Right cardiac atrium (tissue), 5 donors: ENCODE measurements at places on chromosomes 16 and 17.
A peak's percentile ranks its signal among the peaks of the same experiment; 100 is the strongest.

GRCh38 chr16:12188061-12188934 is 211.8 kb downstream of the SNX29 start:
- no peak for DNase-seq

DNA sequence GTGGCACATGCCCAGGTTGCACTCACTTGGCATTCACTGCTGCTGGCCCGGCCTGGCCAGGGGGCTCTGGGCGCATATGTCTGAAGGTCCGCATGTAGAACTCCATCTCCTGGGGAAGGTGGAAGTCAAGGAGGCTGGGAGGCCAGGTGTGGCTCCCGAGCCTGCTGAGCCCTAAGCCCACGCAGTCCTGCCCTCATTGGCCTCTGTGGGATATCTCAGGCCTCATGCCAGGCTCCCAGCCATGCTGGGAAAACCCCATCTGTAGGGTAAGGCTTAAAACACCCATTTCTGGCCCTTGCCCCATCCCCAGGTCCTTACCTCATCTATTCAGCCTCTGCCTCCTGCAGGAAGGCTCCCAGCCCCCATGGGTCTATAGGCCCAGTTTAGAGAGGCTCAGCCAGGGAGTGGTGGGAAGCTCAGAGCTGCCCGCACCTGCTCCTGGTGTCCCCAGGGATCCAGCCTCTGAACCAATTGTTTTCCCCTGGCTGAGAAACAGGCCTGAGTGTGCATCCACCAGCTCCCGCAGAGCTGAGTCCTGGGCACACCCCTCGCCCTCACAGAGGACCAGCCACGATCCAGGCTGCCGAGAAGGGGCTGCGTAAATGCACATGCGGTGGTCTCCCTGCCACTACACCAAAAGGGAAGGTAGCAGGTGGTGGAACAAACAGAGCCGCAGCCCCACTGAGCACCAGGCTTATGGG is 2.3 kb upstream of the TPPP3 start:
- peak; percentile 64 for DNase-seq

DNA sequence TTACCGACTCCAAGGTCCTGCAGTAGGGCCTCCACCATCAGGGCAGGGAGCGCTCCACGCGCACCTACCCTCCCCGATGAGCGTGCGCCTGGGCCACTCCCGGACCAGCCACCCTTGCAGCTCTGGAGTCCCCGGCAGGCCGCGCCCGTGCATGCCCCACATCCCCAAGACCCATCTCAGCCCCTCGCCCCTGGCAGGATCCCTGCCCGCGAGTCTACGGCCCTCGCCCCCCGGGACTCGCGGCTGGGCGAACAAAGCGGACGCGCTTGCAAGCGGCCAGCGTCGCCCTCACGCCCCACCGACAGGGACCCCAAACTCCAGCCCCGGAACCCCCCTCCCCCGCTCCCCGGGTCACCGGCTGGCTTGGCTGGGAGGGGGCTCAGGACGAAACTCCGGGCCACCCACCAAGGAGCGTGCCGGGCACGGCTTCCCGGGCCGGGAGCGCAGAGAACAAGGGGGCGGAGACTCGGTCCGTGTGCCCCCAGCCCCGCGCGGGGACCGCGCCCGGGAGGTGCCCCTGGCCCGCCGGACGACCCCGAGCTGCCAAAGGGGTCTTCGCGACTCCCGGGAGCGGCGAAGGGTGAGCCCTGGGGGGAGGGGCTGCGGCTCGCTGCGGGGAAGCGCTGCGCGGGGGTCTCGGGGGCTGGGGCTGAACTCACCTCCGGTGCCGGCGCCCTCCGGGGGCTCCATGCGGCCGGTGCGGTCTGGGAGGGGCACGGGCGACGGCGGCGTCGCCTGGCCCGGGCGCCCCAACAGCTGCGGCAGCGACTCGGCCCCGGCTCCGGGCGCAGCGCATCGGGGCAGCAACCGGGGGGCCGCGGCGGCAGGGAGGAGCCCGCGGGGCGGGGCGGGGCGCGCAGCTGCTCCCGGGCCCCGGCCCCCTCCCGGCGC is at the start of gene DBNDD1:
Gene DBNDD1 (minus strand): TSS at position 805 of the 891 bp plus-strand sequence. CDS start 115 bp downstream, at position 690.
- no peak for DNase-seq

GRCh38 chr16:92431-93339 is 14.7 kb downstream of the MPG start:
- DNase-seq = peak; percentile 44

- no peak for DNase-seq
Observed at GRCh38 chr16:29763326-29763725, 14.7 kb upstream of the ZG16 start.

DNA sequence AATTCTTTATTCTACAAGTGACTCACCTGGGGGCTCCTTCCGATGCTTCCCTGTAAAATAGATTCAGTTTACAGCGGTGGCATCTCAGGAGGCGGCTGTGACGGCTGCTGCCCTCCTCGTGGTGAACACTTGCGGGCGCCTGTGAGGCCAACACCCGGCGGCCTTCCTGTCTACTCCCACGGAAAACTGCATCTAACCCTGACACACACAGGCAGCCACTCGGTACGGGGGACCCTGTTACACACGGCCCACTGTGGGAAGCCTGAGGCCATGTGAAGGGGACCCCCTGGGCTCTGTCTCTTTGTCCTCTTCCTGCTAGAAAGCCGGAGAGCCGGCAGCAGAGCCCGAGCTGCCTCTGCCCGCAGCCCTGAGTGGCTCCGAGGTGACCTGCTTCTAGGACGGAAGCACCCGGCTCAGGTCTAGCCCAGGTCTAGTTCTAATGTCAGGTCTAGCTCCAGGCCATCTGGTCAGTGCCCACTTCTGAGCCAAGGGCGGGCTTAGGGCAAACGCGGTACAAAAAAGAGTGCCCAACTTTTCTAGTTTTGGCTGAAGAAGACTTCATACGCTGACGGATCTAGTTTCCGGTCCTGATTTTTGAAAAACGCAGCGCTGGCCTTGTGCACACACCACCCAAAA is 159.4 kb downstream of the ENGASE start:
- no peak for DNase-seq

- DNase-seq = no peak
Observed at GRCh38 chr16:19874851-19875546, 9.6 kb downstream of the GPRC5B start.

DNA sequence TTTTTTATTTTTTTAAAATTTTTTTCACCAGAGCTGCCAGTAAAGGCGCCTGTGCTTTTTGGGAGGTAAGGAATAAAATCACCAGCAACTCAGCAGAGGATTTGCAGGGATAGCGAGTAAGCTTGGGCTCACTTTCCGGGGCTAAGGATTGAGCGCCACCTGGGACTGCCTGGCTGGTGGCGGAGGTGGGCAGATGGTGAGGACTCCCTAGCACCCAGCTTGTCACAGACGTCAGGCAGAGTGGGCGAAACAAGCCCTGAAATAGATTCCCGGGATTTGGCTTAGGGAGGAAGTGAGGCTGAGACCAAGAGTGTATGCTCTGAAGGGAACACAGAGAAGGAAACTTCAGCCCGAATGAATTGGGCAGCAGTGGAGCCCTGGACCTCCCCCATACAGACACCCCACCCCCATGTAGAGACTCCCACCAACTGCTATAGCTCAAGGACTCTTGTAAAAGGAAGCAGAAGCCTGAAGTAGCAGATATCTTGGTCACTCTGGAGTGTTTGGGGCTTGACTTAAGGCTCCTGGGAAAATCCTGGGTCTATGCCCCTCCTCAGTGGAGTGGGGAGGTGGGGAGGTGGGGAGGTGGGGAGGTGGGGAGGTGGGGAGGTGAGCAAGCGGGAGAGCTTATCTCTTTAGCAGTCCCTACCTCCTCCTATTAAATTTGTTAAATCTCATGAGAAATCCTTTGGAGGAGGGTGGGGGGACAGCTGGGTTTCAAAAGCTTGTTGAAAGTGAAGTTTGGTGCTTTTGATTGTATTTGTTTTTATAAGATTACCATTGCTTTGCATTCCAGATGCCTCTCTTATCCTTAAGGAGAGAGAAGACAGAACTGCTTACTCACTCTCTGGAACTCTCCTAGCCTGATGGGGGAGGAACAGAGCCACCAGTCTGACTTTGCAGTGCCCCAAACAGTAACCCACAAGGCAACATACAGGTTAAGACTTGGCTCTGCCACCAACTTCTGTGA is 8.2 kb downstream of the ARL4D start:
- DNase-seq = no peak

GRCh38 chr17:49667854-49668253 is 10.0 kb downstream of the SPOP start:
- DNase-seq = no peak

- no peak for DNase-seq
Observed at GRCh38 chr16:3256866-3257465, 533 bp upstream of the MEFV start.

- no peak for DNase-seq
Observed at GRCh38 chr16:73432850-73433730, 385.2 kb upstream of the ZFHX3 start.

DNA sequence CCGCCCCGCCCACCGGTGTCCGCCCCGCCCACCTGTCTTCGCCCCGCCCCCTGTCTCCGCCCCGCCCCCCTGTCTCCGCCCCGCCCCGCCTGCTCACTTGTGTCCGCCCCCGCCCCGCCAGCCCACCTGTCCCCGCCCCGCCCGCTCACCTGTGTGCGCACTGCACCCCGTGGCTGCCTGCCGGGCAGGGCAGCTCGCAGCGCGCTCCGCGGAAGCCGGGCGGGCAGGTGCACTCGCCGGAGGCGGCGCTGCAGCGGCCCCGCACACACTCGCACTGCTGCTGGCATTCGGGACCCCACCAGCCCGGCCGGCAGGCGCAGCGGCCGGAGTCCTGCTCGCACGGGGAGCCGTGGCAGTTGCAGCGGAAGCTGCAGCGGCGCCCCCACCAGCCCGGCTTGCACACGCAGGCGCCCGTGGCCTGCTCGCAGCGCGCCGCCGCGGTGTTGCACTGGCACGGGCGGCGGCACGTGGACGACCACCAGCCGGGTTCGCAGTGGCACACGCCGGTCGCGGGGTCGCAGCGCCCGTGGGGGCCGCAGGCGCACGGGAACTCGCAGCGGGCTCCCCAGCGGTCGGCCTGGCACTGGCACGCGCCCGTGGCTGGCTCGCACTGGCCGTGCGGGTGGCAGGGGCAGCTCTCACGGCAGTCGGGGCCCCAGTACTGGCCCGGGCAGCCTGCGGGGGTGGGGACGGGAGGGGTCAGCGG is 2.1 kb downstream of the SCARF1 start:
- DNase-seq = no peak

- no peak for DNase-seq
Observed at GRCh38 chr16:3681206-3681605, 26.7 kb downstream of the DNASE1 start.

- DNase-seq = no peak
Observed at GRCh38 chr17:78399693-78400144, 21.3 kb downstream of the PGS1 start.

DNA sequence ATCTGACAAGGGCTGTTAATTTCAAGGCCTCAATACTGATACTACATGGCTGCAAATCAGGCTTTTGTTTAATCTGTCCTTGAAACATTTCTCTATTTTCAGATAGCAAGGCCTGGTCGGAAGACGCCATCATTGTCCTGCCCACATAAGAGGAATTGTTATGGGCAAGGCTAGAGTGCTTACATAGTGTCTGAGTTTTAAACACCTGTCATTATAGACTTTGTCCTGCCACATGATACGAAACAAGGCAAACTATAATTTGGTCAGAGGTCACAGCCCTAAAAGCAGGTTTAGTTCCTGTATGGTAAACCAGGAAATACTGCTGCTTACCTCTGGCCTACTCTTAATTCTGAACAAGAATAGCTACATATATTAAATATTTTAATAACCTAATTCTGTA is 104.4 kb downstream of the SSH2 start:
- no peak for DNase-seq

GRCh38 chr17:8079291-8080207 is 8.0 kb downstream of the ALOX12B start:
- DNase-seq = peak; percentile 85

GRCh38 chr17:76581515-76581914 is 4.1 kb downstream of the ST6GALNAC2 start:
- no peak for DNase-seq
